ENCODE measurements at places on chromosomes 6 and 20.

DNA sequence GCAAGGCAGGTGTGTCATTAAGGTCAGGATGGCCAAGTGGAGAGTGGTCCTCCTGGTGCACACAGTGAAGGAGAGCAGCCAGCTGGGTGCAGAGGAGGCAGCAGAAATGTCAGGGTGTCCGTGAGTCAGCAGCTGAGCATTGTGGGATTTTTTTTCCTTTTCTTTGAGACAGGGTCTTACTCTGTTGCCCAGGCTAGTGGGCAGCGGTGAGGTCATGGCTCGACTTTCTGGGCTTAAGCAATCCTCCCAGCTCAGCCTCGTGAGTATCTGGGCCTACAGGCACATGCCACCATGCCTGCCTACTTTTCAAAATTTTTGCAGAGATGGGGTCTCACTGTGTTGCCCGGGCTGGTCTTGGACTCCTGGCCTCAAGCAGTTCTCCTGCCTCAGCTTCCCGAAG lies 16.0 kb downstream of the ARID1B start:
- DNase-seq, result no peak

DNA sequence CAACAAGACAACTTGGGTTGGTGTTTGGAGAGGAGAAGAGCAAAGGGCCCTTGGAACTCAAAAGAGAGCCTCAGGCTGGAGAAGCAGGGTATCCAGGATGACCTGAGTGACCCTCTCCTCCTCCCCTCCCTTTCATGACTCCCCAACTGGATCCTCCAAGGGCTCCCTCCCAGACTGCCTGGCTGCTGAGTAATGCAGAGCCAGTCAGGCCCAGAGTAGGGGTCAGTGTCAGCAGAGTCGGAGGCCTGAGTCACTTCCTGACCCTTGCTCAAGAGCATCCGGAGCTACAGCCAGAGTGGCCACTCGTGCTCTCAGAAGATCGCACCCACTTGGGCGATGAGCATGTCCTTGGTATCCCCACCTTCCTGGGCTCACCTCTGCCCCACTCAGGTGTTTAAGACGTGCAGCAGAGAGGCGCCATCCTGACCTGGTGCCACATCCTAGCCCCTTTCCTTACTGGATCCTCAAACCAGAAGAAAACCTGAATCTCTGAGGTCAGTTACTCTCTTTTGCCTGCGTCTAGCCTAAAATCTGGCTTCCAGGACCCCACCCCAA lies 2.8 kb upstream of the MAPK13 start:
- DNase-seq, result peak; percentile 86

GRCh38 chr6:34888874-34889555 lies at the start of gene ANKS1A:
Gene ANKS1A (plus strand): TSS chr6:34889255. CDS start chr6:34889403, 148 bp downstream.
- peak; percentile 24 for DNase-seq

DNA sequence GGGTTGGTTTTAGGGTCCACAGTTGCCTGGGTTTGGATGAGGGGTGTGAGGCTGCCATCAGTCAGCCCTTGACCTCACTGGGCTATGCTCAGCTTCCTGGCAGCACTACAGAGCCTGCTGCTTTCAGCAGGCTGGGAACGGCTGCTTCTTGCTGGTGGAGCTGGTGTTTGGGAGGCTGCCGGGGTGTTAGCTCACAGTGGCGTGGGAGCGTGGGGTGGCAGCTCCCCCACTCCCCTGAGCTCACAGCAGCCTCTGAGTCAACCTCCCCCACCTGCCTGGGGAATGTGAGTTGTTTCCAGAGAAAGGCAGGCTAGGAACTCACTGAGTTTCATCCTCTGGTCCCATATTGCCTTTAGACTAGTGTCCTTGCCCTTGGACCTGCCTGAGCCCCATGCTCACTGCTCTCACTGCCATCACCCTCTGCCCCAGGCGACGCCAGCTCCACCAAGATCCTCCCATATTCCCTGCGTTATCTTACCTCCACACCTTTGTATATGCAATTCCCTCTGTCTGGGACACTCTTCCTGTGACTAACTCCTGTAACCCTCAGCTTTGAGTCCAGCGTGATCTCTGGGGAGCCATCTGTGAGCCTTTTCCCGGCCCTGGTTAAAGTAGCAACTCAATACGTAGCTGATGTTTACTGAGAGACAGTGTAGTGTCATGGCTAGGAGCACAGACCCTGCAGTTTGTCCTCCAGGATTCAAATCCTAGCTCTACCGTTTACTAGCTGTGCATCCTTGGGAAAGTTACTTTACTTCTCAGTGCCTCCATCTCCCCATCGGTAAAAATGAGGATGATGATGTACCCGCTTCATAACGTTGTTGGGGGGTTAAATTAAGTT lies 34.8 kb downstream of the PPP1R16B start:
- DNase-seq, result no peak

GRCh38 chr6:45630314-45630713 lies 252.6 kb upstream of the SUPT3H start:
- no peak for DNase-seq

DNA sequence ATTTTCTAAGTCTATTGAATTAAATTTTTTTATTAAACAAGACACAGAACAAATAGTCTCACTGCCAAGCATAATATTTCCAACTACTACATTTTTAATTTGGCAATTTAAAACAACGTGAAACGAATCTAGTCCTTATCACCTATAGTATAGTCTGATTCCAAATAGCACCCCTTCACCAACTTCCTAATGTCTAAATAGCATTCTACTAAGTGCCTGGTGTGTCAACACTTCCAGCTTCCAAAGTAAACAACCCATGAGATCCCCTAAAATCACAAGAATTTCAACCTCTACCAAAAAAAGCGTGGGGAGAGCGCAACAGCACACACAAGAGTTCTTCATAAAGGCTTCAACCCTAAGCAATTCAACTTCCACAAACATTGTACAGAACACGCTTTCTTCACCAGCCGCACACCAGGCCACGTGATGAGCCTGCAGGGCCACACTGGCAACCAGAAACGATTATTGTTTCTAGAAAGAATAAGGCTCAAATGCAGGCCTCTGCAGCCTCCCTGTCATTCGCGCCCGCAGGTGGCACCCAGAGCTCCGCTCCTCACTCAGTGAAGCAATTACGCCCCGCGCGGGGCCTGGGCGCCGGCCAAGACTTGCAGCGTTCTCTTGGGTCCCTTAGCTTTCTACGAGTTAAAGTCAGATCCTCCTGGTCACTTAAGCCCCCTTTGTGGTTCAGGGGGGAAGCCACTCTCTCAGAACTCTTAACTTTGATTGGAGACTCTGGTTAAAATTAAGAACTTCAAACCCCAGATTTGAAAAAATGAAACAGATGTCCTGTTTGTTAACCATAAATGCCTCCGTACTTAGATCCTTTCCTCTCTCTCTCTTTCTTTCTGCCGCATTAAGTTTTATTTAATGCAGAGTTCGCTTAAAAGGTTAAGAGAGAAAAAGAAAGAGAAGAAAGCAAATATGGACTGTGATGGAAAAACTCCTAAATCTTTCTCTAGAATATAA lies 18.3 kb downstream of the SIM1 start:
- no peak for DNase-seq

Data from stromal cell of bone marrow (primary cell).